GM19239 (cell line): ENCODE measurements at places on chromosomes 6 and 20.

- no peak for DNase-seq
These were observed 131.9 kb downstream of the SLC24A3 start for GRCh38 chr20:19344341-19344740.

GRCh38 chr20:4267242-4267641 is 251.9 kb upstream of the RNF24 start:
- DNase-seq = no peak

GRCh38 chr20:5356941-5357340 is 40.2 kb upstream of the PROKR2 start:
- no peak for DNase-seq

GRCh38 chr6:81772741-81773140 is 20.3 kb upstream of the TENT5A start:
- DNase-seq = no peak

- DNase-seq = no peak
These were observed 88.2 kb upstream of the FAM83B start for GRCh38 chr6:54758340-54758739.

DNA sequence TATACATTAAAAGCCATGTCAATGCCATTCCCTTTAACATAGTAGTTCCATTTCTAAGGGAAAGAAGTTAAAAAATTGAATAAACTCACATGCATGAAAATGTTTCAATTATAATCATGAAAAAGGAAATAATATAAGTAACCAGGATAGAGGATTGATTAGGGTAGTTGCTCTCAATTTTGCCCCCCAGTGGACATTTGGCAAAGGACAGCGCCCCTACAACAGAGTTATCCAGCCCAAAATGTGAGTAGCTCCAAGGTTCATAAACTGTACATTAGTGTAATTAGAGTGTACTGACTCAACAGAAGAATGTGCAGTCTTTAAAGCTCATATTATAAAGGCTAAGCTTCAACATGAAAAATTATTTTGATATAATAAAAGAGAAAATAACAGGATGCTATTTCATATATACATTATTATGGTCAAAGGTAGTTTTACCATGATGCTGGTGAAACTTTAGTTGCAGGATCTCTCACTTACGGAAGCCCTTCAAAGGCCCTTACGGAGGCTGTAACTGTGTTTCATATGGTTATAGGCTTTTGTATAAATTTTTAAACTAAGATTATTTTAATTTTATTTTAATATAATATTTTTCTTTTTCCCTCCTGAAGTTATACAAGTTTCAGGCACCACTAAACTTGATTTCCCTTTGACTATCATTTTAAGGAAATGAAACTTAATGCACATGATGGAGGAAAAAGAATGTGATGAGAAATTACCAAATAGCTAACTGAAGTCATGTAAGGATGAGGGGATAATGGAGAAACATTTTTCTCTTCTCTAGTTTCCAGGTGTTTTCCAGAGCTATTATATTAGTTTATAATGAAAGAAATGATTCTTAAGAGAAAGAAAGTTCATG is 403.6 kb downstream of the PLCB1 start:
- no peak for DNase-seq

DNA sequence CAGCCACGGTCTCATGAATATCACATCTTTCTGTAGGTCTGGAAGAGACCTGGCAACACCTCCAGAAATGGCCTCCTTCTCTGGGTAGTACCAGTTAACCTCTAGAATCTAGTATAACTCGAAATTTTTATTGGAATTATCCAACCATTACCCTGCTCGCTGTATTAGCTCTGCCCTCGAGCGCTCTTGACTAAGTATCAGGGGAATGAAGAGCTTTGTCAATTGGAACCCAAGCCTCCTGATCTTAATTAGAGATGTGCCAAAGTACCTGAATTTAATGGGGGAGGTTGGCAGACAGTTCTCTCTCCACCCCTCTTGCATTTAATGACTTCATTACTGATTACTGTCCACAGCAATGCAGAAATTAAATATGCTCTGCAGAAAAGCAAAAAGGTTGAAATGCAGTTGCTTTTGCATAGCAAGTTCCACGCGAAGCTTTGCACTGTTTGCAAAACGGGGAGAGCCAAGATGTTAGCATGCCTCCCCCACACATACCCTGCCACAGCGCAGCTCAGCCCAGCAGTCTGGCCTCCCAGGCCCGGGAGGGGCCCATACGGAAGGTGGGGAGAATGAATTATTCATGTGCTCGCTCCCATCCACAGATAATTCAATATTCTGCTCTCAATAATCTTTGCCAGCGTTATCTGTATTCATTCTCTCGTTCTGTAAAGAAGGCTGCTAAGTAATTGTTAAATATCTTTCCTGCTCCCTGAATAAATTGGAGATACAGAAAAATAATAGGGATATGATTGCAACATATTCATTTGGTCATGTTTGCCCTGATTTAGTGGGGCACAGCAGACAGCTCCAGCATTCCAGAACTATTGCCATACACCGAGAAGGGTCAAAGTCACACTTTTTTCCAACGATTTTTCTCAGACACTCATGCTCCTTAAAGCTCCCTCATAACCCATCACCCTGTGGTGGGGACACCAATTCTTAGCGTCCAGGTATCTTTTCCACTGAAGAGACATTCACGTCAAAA is 305.8 kb downstream of the CDH26 start:
- DNase-seq = no peak
